ENCODE measurements at places on chromosomes 3 and 15. TPM values are rescaled to one million over a fixed set of nuclear protein-coding genes. Genes with fewer than 3 reads are reported as not detected.

The ADGRG7 gene
- not detected for total RNA-seq

The FANCD2 gene
- total RNA-seq: 4.4 TPM

The GOLGA6L1 gene
- total RNA-seq: not detected

The EIF4G1 gene
- 207 TPM for total RNA-seq

The CCDC66 gene
- 19.2 TPM for total RNA-seq

The C3orf22 gene
- not detected for total RNA-seq

The B2M gene
- total RNA-seq: 2,630 TPM

The TRIM42 gene
- total RNA-seq: not detected

The STARD5 gene
- total RNA-seq: 28.0 TPM

The CYP1A1 gene
- 1.5 TPM for total RNA-seq

The MESP2 gene
- total RNA-seq: not detected

The SCN11A gene
- not detected for total RNA-seq

The SLC22A13 gene
- total RNA-seq: not detected

The TXNRD3 gene
- total RNA-seq: 7.1 TPM

The PAK6 gene
- total RNA-seq: 19.9 TPM

The GP9 gene
- not detected for total RNA-seq

The COL8A1 gene
- total RNA-seq: 23.1 TPM

The ANKUB1 gene
- not detected for total RNA-seq

The MUC13 gene
- not detected for total RNA-seq

The CHRNA7 gene
- total RNA-seq: 10.1 TPM

The ACSBG1 gene
- 3.4 TPM for total RNA-seq

The GABPB1 gene
- 13.3 TPM for total RNA-seq

The GASK1A gene
- total RNA-seq: 10.6 TPM

The PLA2G4E gene
- 8.8 TPM for total RNA-seq

The ERICH6 gene
- total RNA-seq: not detected

The FHIT gene
- total RNA-seq: 7.9 TPM

The ZNF860 gene
- total RNA-seq: 2.0 TPM

The STRIT1 gene
- not detected for total RNA-seq

The IL16 gene
- total RNA-seq: 19.9 TPM

The P2RY1 gene
- total RNA-seq: 17.9 TPM

The STX19 gene
- 2.5 TPM for total RNA-seq

The IL5RA gene
- total RNA-seq: not detected

The PDIA3 gene
- 93.8 TPM for total RNA-seq

The ACP3 gene
- 12.3 TPM for total RNA-seq

The LIPH gene
- 2.7 TPM for total RNA-seq

The HRG gene
- total RNA-seq: 0.25 TPM

The NR1I2 gene
- not detected for total RNA-seq

The PPP1R14D gene
- total RNA-seq: not detected

Data from vagina (tissue), 2 donors.